ENCODE measurements at places on chromosomes 5 and 9.

DNA sequence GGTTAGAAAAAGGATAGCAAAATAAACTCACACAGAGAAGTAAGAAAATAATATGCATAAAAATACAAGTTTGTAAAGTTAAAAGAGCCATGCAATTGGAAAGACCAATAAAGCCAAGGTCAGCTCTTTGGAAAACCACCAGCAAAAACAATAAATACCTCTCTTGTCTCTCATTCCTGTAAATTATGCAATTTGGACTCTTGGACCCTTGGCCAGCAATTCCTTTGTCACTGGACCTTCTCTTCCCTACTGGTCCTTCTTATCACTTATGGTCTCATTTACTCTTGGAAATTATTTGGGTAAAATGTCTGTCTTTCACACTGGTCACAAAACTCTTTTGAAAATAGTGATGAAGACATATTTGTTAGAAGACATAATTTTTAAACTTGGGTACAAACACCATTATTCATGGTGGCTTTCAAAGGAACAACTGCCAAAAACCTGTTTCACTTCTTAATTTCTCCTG is 379.5 kb downstream of the TMEM232 start:
- no peak for DNase-seq

GRCh38 chr5:124154714-124155113 is 591.7 kb downstream of the ZNF608 start:
- DNase-seq = no peak

DNA sequence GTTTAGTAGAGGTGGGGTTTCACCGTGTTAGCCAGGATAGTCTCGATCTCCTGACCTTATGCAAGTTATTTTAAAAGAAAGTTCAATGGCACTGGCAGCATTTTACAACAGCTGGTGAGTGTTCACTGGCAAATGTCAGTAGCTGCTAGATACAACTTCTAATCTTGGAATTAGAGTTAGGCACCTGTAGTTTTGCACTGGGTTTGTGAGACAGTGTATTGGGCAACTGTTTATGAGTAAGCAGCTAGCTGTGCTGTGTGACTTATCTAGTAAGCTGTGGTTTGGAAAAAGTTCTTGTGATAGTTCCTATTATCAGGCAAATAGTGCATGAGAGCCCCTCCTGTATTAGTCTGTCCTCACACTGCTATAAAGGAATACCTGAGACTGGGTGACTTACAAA is 61.5 kb downstream of the UBE2QL1 start:
- no peak for DNase-seq

DNA sequence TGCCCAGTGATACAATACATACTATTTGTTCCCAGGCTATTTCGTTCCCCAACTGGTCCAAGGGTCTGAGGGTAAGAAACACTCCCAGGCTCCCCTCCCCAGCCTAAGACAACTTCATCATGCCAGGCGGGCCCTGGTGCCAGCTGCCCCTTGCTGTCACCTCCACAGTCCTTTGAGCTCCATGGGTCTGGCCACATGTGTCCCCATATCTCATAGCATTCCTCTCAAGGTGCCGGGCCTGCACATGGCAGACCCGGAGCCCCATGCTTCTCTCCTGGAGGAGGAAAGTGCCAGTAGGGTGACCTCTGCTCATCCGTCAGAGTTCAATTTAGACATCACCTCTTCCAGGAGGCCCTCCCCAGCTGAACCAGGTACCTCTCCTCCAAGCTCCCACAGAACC is 120.5 kb downstream of the C5orf15 start:
- no peak for DNase-seq

GRCh38 chr9:69395718-69396117 is 70.7 kb downstream of the ENTREP1 start:
- no peak for DNase-seq

- no peak for DNase-seq
These were observed 56.7 kb downstream of the SAXO1 start for GRCh38 chr9:18976221-18976708.

DNA sequence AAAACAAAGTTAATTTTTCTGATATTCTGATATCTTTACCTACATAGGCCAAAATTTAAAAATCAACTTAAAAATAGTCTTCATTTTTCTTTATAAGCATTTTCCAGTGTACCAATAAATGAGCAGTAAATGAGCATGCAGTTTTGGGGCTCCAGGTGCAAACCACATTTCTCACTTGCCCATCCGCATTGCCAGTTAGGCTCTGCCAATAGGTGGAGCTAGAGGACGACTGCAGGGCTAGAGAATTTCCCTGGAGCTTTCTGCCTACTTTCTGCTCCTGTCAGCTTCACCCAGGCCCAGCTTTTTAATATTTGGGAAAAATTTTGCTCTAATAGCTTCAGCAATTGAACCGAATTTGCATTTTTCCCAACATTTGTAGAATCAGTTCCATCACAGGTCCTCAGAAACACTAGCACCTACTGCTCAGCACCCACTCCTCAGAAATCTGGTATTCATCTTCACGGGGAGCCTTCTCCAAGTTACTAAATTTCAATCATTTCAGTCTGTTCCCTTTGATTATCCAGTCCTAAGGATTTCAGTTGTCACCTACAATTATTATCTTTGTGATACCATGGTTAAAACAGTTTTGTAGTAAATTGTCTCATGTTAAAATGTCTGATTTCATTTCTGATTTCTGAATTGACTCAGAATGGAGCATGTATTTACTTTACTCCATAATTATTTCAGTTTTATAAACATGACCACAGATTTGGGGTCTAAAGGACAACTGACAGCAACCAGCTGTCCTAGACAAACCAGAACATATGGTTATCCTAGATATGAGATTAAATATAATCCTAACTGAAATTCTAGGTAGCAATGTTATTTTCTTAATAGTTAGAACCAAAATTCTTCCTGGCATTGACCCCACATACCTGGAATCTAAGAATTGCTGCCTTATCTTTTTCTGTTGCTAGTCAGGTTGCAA is 104.6 kb upstream of the FAM174A start:
- DNase-seq = peak; percentile 43

DNA sequence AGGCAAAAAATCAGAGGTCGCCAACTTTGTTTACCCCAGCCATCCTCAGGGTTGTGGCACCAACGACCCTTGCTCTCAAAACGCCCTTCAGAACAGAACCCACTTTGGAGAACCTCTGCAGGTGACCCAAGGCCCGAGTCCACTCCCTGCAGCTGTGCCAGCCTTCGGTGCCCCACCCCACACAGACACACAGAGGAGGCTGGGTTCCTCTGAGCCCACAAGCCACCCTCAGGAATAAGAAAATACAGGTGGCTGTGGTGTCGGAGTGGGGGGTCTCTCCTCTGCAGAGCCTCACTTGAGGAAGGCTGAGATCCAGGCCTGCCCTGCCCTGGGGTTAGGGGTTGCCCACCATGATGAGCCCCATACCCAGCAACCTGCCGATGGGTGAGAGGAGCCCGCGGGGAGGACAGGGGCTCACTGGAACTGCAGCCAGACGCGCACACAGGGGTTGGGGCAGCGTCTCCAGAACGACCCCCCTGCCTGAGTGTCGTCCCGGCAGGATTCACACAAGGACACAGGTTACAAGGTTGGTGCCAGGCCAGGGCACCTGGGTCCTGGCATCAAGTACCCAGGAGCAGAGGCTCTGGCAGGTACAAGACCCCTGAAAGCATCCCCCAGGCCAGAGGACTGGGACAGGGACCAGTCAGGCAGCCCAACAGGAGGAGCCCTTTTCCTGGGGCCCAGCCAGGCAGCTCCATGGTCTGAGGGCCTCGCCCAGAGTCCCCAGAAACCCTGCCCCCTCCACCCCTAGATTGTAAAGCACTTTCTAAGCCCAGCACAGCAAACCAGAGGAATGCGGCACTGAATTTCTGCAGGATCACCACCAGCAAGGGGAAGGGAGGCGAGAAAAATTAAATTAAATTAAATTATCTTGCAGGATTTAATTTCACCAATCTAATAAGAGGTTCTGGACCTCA is 40.0 kb downstream of the NACC2 start:
- DNase-seq = no peak

DNA sequence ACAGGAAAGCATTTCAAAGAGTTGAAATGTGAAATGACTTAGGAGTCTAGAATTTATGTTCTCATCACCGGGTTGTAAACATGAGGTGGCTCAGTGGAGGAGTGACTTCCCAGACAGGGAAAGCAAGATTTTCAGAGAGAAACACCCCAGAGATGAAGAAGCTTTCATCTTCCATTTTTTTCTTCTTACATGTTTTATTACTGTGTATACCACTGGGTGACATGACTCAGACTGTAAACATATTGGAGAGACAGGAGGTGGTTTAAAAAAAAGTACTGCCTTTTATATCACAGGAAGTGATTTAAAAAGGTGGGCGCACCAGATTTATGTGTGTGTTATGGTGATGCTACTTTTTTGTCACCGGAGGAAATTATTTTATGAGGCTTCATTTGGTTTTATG is 209.1 kb upstream of the TUT7 start:
- DNase-seq = no peak

- peak; percentile 12 for DNase-seq
These were observed 150.5 kb downstream of the YTHDC2 start for GRCh38 chr5:113663879-113664541.

GRCh38 chr5:140399979-140400729 is 1.5 kb upstream of the ANKHD1 start:
- no peak for DNase-seq

GRCh38 chr5:75335952-75336614 is 937 bp upstream of the HMGCR start:
- DNase-seq = peak; percentile 56

DNA sequence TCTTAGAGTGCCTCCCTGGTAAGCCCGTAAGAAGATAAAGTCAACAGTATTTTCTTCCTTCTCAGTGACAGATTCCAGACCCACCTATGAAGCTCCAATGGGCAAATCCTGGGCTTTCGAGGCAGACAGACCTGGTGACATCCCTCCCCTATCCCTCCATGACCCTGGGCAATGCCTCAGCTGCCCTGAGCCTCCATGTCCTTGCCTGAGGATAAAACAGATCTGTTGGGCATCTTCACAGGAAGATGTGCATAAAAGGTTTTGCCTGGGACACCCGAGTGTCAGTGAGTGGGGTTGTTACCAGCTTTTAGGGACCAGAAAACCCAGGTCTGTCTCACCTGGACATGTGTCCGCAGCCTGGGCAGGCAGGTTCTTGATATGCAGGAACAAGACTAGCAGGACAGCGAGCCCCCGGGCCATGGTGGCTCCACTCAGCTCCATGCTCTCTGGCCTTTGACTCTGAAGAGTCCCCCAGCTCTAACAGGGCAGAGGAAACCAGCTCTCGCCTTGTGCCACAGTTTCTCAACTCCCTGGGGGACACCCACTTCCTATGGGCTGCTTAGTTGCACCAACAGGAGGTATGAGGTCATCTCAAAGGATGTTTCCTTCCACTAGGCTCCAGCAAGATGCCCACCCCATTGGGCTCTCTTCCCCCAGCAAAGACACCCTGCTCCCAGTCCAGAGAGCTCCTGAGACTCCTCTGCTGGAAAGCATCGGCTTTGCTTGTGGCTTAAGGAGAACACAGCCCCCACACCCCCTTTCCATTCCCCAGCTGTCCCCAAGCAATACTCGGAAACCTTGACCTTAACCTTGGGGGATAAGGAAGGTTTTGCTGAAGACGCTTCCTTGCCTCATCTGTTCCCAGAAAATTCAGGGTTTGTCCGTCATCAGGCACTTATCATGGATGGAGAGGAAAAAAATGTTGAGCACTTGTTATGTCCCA is at the start of gene FCN1:
FCN1 (minus strand) TSS at position 482 of the 943 bp plus-strand sequence; CDS start at position 441, 41 bp downstream.
- no peak for DNase-seq

DNA sequence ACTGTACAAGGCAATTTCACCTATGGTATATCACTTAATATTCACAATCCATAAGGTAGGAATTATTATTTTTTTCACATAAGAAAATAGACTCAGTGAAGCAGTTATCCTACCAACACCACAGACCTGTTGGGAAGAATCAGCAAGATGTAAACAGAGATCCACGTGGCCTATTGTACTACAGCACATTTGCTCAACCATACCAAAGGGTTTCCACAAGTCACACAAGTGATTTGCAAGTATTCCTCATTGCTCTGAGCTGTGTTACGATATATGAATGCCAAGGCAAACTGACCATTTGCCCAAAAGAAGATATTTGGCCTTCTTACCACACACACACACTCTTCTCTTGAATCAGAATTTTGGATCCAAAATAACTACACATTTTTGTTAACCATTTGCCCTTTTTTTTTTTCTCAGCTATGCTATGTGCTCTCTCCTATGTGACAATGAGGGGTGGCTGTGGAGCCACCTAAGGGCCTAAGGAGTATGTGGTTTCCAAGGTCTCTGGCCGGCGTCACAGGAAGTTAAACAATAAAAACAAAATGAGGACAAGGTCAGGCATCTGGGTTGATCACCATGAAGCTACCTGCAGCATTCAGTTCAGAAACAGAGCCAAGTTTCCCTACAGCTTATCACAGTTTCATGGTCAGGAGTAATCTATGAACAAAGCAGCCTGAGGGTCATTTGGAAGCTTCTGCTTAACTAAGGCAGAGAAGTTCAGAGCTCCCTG is 171.0 kb upstream of the FREM1 start:
- no peak for DNase-seq

GRCh38 chr5:150073086-150073625 is 13.2 kb downstream of the CSF1R start:
- no peak for DNase-seq

DNA sequence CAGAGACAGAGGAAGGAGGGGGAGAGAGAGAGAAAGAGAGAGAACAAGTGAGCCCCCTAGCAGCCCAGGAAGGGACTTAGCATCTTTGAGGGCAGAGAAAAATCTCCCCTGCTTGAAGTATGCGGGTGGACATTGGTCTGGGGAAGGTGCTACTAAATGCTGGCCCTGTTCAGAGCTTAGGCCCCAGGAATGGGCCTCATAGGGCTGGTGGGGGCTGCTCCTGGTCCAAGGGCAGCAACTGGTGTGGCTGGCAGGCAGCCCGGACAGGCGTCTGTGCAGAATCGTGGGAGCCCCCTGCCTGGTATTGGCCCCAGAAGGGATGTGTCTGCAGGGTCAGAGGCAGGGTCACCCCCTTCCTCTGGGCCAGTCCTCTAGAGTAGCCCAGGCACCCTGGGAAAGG is 47.8 kb upstream of the SUSD3 start:
- DNase-seq = no peak

- DNase-seq = no peak
These were observed 96.0 kb upstream of the SLC12A2 start for GRCh38 chr5:127987354-127988145.

DNA sequence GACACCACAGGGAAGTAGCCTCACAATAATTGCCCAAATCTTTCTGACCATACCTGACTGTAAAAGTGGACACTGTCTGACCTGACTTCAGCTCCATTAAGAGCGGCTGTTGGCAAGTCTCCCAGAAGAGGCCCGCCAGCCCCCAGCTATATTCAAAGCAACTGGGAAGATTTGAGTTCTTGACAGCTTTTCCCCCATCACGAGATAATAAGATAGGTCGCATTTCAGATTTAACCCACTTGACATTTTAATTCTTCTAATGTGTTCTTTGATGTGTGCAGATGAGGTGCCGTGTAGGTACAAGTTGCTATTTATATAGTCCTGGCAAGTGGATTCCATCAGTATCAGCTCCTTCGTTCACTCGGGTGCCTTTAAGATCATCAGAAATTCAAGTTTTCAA is 345.7 kb downstream of the DRD1 start:
- no peak for DNase-seq

- no peak for DNase-seq
These were observed 8.6 kb downstream of the SLC6A3 start for GRCh38 chr5:1436681-1437080.

Measured in GM20000 (cell line).